NCI-H2227 treated with DMSO at 0.1 percent for 48 hours (cell line): ENCODE measurements at places on chromosomes 16 and 17.
A peak's percentile ranks its signal among the peaks of the same experiment; 100 is the strongest.

DNA sequence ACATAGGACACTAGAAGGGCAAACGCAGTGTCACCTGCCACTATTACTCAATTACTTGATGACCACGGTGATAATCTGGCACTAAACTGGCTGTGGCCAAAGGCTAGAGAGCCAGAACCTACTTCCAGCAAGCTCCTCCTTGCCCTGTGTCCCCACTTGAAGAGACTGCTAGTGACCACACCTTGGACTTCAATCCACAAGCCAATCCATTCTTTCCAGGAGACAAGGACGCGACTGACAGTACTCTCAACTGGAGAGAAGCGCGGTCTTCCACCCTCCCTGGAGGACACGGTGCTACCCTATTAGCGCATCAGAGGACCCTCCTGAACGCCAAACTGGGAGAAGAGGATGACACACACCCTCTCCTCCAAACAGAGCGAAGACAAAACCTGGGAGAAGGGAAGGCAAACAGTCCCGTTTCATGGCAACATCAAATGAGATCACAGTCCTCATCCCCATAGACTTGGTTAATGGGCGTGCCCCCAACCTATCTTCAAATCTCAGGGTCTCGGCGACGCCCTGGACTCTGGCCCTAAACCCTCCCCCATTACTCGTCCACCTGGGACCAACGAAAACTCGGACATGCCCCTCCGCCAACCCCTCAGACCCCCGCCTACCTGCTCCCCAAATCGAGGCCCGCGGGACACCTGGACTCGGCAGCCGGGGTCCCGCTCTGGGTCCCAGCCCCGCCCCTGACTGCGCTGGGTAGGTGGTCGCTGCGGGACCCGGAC, 508 bp downstream of the FLCN start:
- DNase-seq: no peak

- no peak for DNase-seq
Measured at GRCh38 chr16:67034487-67034886, 5.5 kb downstream of the CBFB start.

DNA sequence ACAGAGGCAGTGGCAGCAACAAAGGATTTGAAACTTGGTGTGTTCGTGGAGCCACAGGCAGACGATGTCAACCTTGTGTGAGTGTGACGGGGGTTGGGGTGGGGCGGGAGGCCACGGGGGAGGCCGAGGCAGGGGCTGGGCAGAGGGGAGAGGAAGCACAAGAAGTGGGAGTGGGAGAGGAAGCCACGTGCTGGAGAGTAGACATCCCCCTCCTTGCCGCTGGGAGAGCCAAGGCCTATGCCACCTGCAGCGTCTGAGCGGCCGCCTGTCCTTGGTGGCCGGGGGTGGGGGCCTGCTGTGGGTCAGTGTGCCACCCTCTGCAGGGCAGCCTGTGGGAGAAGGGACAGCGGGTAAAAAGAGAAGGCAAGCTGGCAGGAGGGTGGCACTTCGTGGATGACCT, 25.5 kb downstream of the STH start:
- no peak for DNase-seq

DNA sequence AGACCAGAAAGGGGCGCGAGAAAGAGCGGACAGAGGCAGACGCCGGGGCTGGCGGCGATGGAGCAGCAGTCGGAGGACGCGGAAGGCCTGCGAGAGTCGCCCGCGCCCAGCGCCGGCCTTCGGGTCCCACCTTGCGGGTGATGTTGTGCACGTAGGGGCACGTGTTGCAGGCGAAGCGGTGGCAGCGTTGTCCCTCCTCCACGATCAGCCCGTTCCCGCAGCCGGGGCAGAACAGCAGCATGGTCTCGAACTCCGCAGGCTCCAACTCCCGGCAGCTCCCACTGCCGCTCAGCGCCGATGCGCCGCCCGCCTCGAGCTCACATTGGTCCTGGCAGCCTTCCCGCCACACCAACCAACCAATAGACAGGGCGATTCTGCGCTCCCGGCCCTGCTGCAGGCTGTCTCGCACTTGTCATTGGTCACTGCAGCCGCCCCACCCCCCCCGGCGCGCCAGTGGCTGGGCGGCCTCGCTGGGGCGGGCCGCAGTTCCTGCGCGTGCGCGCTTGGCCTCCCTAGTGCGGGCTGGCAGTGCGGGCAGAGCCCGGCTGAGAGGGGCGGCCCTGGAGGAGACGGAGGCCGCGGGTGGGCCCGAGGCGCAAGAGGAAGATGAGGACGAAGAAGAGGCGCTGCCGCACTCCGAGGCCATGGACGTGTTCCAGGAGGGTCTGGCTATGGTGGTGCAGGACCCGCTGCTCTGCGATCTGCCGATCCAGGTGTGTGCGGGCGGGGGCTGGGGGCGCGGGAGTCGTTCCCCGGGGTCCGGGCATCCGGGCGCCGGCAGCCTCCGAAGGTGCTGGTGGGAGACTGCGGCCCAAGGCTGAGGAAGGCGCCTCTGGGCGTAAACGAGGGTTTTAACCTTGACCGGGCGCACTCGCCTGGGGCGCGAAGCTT, at the start of the genes POLR3K and SNRNP25:
Gene POLR3K (minus strand): TSS at position 263 of the 891 bp plus-strand sequence. CDS start 22 bp downstream, at position 241.
Gene SNRNP25 (plus strand): TSS at position 483 of the 891 bp plus-strand sequence. CDS start 189 bp downstream, at position 672.
- peak; percentile 94 for DNase-seq

DNA sequence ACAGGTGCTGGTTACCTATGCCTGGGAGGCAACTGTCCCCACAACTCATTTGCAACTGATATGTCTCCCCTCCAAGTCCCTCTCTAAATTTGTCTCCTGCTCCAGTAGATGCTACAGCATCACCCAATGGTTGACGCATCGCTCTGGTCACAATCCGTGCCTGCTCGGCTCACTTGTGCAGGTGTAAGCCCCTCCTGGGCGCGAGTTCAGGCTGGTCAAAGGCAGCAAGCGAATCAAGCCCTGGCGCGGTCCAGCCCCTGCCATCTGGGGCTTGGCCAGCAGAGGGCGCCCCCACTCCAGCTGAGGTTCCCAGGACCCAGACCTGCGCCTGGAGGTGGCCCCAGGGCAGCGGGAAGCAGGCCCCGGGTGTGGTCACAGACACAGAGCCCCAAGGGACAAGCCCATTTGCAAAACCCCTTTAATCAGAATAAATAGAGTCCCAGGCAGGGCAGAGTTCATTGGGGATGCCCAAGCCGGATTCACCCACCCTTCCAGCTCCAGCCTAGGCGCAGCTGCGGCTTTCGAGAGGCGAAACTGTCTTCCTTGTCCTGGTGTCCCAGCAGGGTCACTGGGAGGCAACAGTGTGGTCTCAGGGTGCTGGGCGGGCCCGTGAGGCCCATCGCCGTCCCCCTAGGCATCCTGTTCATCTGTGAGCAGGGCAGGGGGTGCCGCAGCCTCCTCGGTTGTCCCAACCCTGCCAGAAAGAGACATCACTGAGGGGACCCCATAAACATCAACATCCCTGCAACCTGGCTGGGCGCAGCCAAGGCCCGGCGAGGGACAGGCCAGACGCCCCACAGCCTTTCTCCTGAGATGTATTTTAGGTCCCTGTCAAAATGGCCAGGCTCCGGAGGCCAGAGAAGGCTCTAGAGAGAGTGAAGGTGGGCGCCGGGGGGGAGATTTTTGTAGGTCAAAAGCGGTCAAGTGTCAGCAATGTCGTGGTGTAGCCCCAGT, 15.8 kb downstream of the TMC6 start:
- DNase-seq: peak; percentile 59

- DNase-seq: peak; percentile 9
Measured at GRCh38 chr17:5585836-5586521, 1.7 kb upstream of the NLRP1 start.

GRCh38 chr17:20225162-20226115, 216.3 kb downstream of the SPECC1 start:
- DNase-seq: no peak

DNA sequence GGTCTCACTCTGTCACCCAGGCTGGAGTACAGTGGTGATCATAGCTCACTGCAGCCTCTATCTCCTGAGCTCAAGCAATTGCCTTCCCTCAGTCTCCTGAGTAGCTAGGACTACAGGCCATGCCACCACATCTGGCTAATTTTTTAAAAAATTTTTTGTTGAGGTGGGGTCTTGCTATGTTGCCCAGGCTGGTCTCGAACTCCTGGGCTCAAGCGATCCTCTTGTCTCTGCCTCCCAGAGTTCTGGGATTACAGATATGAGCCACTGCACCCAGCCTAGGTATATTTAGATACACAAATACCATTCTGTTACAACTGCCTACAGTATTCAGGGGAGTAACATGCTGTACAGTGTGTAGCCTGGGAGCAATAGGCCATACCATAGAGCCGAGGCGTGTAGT, 14.3 kb downstream of the POLR3E start:
- DNase-seq: no peak

GRCh38 chr17:76327696-76328095, 19.6 kb upstream of the QRICH2 start:
- no peak for DNase-seq

- no peak for DNase-seq
Measured at GRCh38 chr16:74449470-74449869, 28.2 kb upstream of the CLEC18B start.

DNA sequence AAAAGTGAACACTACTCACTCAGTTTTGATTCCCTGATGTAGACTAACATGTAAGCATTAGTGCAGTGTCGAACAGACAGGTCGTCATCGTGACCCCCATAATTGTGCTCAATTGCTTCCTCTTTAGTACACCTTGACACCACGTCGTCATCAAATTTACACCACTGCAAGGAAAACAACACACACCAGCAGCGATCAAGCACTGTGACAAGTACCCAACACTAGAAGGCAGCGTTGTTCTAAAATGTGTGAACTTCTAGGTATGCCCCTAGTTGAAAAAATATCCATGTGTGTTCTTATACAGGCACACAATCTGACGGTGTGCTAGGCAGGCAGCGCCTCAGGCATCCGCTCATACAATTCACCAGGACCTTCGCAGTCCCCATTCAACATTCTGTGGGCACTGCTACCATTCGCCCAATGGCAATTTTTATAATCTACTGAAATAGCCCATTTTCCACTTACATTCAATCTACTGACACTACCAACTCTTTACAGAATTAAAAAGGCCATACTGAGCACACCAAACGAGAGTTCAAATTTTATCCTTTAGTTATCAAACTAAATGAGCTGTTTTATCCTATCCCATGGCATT, 23.1 kb downstream of the LITAFD start:
- DNase-seq: peak; percentile 5

DNA sequence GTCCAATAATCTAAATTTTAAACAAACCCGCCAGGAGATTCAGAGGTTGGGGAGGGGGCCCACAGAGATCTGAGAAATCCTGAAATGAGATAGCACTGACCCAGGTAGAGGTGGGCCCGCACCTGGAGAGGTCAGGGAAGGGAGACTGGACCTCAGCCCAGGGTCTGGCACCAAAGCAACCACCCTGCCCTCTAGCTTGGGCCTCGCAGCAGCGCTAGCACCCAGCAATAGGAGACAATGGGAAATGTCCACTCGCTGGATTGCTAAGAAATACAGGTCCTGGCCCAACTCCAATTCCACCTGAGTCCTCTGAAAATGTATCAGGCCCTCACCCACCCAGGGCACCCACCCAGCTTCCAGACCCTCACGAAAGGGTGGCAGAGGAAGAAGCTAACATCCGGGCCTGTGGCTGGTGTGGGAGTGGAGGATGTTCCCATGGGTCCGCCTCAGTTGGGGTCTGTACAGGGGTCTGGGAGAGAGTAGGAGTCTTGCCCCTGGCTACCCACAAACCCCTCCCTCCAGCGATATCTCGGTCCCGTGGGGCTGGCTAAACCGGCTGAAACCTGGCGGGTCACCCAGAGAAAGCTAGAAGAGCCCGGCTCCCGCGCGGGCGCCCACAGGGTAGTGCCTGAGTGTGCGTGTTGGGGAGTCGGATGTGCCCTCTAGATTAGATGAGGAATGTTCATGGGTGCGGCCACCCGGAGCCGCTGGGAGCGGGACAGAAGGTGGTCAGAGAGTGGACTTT, 1.1 kb downstream of the PLLP start:
- DNase-seq: no peak

DNA sequence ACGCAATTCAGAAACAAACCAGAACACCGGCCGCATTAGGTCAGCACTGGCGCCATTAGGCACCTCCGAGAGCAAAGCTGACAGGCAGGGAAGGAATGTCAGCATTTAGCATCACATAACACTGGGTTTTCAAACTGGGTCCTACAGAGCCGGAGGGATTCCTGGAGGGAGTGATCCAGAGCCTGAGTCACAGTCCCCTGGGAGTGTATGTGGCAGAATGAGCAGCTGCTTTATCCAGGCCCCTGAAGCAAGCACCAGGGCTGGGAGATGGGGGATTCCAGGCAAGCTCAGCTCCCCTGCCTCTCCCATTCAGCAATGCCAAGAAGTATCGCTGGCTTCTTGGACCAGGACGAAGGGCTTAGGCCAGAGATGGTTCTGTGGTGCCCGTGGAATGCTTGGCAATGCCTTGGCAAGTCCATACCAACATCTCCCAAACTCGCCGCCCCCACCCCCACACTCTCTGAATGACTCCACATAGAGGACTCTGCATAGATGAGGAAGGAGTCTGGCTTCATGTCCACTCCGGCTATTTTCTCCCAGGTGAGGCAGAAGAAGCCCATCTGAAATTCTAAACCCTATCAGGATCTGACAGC, 20.4 kb downstream of the GAS7 start:
- no peak for DNase-seq

DNA sequence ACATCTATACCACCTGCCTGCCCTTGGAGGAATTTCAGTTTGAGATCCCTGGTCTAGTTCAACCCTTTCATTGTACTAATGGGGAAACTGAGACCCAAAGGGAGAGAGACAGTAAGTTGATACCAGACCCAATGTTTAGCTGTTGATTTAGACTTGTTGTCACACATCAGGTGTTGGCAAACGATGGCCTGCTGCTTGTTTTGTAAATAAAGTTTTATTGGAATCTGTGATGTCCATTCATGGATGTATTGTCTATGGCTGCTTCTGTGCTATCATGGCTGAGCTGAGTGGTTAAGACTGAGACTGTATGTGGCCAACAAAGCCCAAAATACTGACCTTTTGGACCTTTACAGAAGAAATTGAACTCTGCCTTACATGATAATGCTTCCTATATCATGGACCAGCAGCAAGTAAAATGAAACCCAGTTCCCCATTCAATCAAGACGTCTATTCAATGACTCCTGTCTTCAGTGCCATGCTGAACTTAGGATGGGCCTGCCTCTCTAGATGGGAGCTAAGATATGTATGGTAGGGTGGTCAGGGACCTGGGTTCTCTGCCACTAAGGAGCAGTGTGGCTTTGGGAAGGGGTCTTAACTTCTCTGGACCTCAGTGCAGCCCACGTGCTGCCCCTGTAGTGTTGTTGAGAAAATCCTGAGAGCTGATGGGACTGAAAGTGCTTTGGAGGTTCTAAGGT, 111.0 kb downstream of the IRX5 start:
- no peak for DNase-seq

DNA sequence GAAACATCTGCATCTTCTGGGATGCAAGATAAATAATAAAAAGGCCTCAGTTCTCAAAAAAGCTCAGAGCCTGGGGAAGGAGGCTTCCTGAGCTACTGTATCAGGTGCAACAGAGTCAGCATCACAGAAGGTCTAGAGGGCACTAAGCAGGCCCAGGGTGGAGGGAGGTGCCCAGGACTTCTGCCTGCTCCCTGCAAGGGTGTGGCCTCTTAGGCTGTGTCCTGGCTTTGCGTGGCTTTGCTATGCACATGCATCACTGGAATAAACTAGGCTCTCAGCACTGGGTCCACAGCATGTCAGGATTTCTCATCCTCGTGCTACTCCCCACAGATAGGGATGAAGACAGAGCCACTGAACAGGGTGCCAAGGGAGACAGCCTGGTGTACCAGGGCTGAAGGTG, 25.5 kb downstream of the CDK5R1 start:
- no peak for DNase-seq
